ENCODE measurements at places on chromosomes 7 and 10. TPM values are rescaled to one million over a fixed set of nuclear protein-coding genes. Genes with fewer than 3 reads are reported as not detected.
A peak's percentile ranks its signal among the peaks of the same experiment; 100 is the strongest.

DNA sequence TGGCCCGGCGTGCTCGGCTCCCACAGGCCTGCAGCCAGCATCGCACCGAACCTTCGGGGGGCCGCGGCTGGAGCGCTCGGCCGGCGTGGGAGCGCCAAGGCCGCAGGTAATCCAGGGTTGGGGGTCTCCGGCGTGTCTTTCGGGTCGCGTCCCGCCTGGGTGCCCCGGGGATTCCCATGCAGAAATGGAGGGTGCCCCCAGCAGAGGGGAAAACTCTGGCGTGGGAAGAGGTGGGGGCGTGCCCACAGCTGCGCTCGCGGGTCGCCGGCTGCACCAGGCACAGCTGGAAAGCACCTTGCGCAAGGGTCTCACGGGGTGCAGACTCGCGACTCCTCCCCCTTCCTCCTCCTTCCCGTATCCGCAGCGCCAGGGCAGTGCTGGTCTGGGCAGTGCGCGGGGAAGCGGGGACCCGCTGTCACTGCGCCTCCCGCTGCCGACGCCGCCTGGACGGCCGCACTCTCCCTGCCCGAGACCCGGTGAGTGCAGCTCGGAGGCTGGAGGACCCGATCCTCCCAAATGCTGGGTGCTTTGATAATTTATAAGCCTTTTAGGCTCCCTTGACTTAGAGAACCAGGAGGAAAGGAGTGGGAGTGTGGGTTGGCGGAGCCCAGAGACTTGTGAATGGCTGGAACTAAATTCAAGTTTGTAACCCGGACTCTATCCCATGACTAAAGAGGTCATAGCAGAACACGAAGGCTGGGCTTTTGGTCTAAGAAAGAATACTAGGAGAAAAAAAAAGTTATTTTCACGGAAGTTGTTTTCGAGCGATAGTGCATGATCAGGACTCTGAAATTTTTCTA lies 489 bp downstream of the MAP3K8 start:
- peak; percentile 85 for DNase-seq
- H3K27ac ChIP-seq, result peak overlapping the region; percentile 95
- peak overlapping the region; percentile 92 for H3K4me3 ChIP-seq
- H3K4me1 ChIP-seq, result peaks cover 53% of the 10 kb centered on the region
- H3K36me3 ChIP-seq, result peaks cover 40% of the 10 kb centered on the region
- H3K27me3 ChIP-seq, result no peaks in the 10 kb centered on the region

DNA sequence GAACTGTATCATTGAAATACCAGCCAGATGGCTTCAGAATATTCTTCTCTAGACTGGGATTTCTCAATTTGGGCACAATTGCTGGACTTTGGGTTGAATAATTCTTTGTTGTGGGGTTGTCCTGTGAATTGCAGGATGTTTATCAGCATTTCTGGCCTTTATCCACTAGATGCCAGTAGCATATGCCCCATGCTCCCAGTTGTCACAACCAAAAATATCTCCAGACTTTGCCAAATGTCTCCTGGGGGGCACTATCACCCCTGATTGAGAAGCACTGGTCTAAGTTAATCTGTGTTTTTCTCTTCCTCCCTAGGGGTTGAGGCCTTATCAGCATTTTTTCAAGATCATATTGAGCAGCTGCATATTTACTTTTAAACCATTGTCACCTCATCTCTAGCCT lies 204.9 kb upstream of the SP8 start:
- peaks cover 1% of the 10 kb centered on the region for H3K27me3 ChIP-seq
- no peaks in the 10 kb centered on the region for H3K4me1 ChIP-seq
- H3K27ac ChIP-seq, result no peak overlapping the region
- H3K36me3 ChIP-seq, result no peaks in the 10 kb centered on the region

DNA sequence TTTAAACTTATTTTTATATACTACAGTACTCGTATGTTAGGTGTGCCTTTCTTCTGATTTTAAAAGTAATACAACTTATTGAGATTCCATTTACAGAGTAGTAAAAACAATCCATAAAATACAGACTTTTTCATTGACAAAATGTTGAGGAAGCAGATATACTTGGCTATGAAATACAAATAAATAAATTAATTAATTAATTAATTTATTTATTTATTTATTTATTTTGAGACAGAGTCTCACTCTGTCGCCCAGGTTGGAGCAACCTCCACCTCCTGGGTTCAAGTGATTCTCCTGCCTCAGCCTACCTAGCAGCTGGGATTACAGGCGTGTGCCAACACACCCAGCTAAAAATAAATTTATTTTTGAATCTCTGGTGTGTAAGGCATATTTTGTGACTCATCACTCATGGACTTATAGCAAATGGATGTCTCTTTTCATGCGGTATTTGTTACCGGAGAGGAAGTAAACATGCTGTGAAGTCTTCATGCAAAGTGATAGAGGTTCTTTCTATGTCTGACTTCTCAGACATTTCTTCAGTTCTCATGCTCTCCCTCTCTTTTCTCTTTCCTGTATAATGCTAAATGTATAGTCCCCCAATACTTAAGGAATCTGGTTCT lies 20.2 kb upstream of the SRPK2 start:
- H3K4me3 ChIP-seq, result no peak overlapping the region
- H3K27ac ChIP-seq, result no peak overlapping the region
- DNase-seq, result no peak
- no peaks in the 10 kb centered on the region for H3K36me3 ChIP-seq
- no peaks in the 10 kb centered on the region for H3K27me3 ChIP-seq
- no peaks in the 10 kb centered on the region for H3K4me1 ChIP-seq

GRCh38 chr7:23533238-23533604 lies 1.4 kb upstream of the TRA2A start:
- peak overlapping the region; percentile 78 for H3K27ac ChIP-seq
- peaks cover 28% of the 10 kb centered on the region for H3K4me1 ChIP-seq
- H3K27me3 ChIP-seq, result no peaks in the 10 kb centered on the region
- peaks cover 23% of the 10 kb centered on the region for H3K36me3 ChIP-seq

GRCh38 chr7:38481401-38481800 lies 149.8 kb downstream of the AMPH start:
- peaks cover under 1% of the 10 kb centered on the region for H3K4me1 ChIP-seq
- H3K36me3 ChIP-seq, result peaks cover 4% of the 10 kb centered on the region
- no peak overlapping the region for H3K4me3 ChIP-seq
- H3K27ac ChIP-seq, result no peak overlapping the region

GRCh38 chr7:28490831-28491230 lies 78.5 kb downstream of the CREB5 start:
- no peaks in the 10 kb centered on the region for H3K36me3 ChIP-seq
- no peaks in the 10 kb centered on the region for H3K4me1 ChIP-seq
- no peak for DNase-seq
- H3K27me3 ChIP-seq, result peaks cover 9% of the 10 kb centered on the region
- H3K27ac ChIP-seq, result no peak overlapping the region
- no peak overlapping the region for H3K4me3 ChIP-seq

Gene GSDME
- total RNA-seq, result 4.7 TPM

DNA sequence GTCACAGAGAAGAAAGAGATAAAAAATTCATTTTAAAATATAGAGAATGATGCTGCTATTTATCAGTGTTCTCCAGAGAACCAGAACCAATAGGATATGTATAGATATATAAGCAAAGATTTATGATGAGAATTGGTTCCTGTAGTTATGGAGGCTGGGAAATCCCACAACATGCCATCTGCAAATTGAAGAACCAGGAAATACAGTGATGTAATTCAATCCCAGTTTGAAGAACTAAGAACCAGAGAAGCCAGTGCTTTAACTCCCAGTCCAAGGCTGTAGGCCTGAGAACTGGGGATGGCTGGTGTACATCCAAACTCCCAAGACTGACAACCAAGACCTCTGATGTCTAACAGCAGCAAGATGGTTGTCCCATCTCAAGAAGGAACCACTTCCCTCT lies 192.9 kb upstream of the PLXDC2 start:
- H3K36me3 ChIP-seq, result no peaks in the 10 kb centered on the region
- no peak overlapping the region for H3K27ac ChIP-seq
- H3K4me1 ChIP-seq, result no peaks in the 10 kb centered on the region
- DNase-seq, result no peak

GRCh38 chr7:105098863-105099515 lies 85.0 kb downstream of the KMT2E start:
- H3K4me3 ChIP-seq, result no peak overlapping the region
- DNase-seq, result no peak
- peak overlapping the region; percentile 24 for H3K27ac ChIP-seq
- H3K36me3 ChIP-seq, result peaks cover 60% of the 10 kb centered on the region
- no peaks in the 10 kb centered on the region for H3K27me3 ChIP-seq
- H3K4me1 ChIP-seq, result peaks cover 63% of the 10 kb centered on the region

Gene GCK
- 1.1 TPM for total RNA-seq

Gene CPEB3
- 1.4 TPM for total RNA-seq

Gene ASCC1
- total RNA-seq, result 50.9 TPM

Gene TBXAS1
- 5.3 TPM for total RNA-seq

- no peak overlapping the region for H3K4me3 ChIP-seq
- DNase-seq, result no peak
- peaks cover 27% of the 10 kb centered on the region for H3K27me3 ChIP-seq
- H3K27ac ChIP-seq, result no peak overlapping the region
- H3K4me1 ChIP-seq, result peaks cover 2% of the 10 kb centered on the region
Observed at GRCh38 chr7:79454361-79454960, 994 bp upstream of the MAGI2 start.

- peak overlapping the region; percentile 94 for H3K27ac ChIP-seq
- H3K4me1 ChIP-seq, result peaks cover 90% of the 10 kb centered on the region
- peak overlapping the region; percentile 28 for H3K4me3 ChIP-seq
- H3K36me3 ChIP-seq, result peaks cover 86% of the 10 kb centered on the region
- DNase-seq, result no peak
Observed at GRCh38 chr7:130908345-130909160, 174.5 kb upstream of the KLF14 start.

GRCh38 chr7:23261843-23262452 lies 15.4 kb downstream of the GPNMB start:
- no peaks in the 10 kb centered on the region for H3K36me3 ChIP-seq
- peak; percentile 73 for DNase-seq
- no peak overlapping the region for H3K27ac ChIP-seq
- no peak overlapping the region for H3K4me3 ChIP-seq

DNA sequence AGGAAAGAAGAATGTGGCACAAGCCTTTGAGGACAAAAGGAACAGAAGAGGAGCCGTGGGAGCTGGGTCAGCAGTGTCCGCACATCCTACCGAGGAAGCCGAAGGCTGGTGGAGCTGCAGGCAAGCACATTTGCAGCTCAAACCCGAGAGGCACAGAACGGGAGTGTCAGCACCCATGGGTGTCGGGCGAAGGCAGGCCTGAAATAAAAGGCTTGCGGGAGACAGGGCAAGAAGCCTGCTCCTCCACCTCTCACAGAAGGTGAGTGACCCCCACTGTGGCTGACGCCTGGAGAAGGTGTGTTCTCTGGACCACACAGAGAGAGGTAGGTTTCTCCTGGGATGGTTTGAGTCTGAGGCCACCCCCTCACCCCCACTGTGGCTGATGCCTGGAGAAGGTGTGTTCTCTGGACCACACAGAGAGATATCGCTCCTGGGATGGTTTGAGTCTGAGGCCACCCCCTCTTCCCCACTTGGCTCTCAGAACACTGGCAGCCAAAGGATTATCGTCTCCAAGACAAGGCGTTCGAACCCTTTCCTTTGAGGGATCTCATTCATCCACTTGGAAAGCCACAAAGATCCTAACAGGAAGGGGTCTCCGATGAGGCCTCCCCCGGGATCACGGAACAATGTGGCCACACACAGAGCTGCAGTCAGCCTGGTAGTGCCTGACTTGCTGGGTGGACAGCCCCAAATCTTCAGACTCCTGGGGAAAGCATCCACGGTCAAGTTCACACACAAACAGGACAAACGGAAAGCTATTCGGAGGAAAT lies 21.6 kb upstream of the GTPBP4 start:
- H3K27me3 ChIP-seq, result peaks cover 18% of the 10 kb centered on the region
- H3K4me3 ChIP-seq, result no peak overlapping the region
- no peak for DNase-seq
- no peak overlapping the region for H3K27ac ChIP-seq
- H3K4me1 ChIP-seq, result peaks cover 7% of the 10 kb centered on the region
- H3K36me3 ChIP-seq, result no peaks in the 10 kb centered on the region

DNA sequence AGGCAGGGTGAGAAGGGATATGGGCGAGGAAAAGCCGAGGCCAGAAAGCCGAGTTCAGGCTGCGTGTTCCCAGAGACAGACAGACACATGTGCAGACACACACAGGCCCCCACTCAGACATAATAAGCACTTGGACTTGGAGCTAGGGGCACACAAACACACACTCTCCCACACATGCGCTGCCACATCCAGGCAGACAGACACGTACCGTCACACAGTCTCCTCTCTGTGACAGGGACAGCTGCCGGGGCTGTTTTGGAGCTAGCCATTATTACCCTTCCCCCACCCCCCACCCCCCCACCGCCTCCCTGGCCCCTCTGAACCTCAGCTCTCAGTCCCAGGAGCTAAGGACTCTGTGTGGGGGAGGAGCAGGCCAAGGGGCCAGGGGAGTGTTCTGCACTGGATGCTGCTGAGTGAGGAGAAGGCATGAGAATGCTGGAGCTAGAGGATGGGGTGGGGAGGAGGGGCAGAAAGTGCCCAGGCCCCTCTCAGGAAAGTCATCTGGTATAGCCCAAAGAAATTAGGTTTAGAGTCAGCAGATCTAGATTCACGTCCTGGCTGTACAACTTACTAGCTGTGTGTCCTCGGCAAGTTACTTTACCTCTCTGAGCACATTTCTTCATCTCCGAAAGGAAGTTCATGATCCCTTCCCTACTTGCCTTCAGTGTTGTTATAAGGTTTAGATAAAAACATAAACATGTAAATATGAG lies 6.3 kb downstream of the PITX3 start:
- peaks cover 6% of the 10 kb centered on the region for H3K27me3 ChIP-seq
- H3K36me3 ChIP-seq, result no peaks in the 10 kb centered on the region
- DNase-seq, result no peak
- no peak overlapping the region for H3K4me3 ChIP-seq
- H3K27ac ChIP-seq, result no peak overlapping the region
- peaks cover 2% of the 10 kb centered on the region for H3K4me1 ChIP-seq

- DNase-seq, result no peak
- H3K4me1 ChIP-seq, result peaks cover 12% of the 10 kb centered on the region
- peak overlapping the region; percentile 33 for H3K4me3 ChIP-seq
Observed at GRCh38 chr10:117533507-117534281, 8.9 kb upstream of the EMX2 start.

- no peaks in the 10 kb centered on the region for H3K27me3 ChIP-seq
- peaks cover 6% of the 10 kb centered on the region for H3K4me1 ChIP-seq
- no peak overlapping the region for H3K4me3 ChIP-seq
- no peak for DNase-seq
- peaks cover 2% of the 10 kb centered on the region for H3K36me3 ChIP-seq
- H3K27ac ChIP-seq, result no peak overlapping the region
Observed at GRCh38 chr7:101933688-101934121, 116.3 kb downstream of the CUX1 start.

DNA sequence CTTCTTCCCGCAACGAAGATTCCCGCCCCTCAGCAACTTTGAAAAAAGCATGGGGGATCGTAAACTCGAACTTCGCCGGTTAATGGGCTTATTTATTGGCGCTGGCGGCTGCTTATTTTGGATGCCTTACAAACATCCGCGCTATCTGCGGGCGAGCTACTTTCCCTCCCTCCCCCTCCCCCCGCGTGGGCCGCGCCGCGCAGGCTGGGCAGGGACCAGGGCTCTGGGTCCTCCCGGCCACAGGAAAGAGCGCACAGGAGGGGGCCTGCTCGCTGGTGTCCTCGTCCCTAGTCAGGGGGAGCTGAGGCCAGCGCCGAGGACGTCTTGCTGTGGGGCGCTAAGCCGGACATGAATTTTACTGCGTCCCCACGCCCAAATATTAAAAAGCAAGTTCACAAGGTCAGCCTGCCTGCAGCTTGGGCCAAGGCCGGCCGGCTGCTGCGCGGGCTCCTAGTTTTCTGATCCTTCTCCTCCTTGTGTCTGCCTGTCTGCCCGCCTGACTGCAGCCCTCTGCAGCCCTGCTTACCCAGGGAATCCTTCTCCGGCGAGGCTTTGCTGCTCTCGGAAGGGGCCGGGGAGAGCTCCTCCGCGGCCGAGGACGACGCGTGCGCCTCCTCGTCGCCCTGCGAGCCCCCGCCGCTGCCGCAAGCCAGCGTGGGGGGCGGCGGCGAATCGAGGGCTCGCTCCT lies 1.2 kb downstream of the HOXA10 start:
- H3K27me3 ChIP-seq, result peaks cover 72% of the 10 kb centered on the region
- H3K36me3 ChIP-seq, result peaks cover 3% of the 10 kb centered on the region
- no peak overlapping the region for H3K27ac ChIP-seq

Measured in activated CD4-positive, alpha-beta memory T cell treated with anti-CD3 and anti-CD28 coated beads for 36 hours (primary cell).